ENCODE measurements at places on chromosomes 12 and 14.

- DNase-seq, result no peak
Measured at GRCh38 chr12:96980991-96981414, 73.9 kb downstream of the NEDD1 start.

GRCh38 chr14:101444116-101444515 lies 117.2 kb upstream of the DIO3 start:
- no peak for DNase-seq

- no peak for DNase-seq
Measured at GRCh38 chr12:41684997-41685396, 459.7 kb downstream of the GXYLT1 start.

DNA sequence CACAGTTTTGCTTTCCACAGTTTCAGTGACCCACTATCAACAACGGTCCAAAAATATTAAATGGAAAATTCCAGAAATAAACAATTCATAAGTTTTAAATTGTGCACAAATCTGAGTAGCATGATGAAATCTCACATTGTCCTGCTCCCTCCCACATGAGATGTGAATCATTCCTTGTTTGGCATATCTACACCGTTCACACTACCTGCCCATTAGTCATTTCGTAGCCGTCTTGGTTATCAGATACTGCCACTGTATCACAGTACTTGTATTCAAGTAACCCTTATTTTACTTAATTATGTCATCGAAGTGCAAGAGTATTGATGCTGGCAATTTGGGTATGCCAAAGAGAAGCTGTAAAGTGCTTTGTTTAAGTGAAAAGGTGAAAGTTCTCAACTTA lies 145.3 kb downstream of the SLC5A8 start:
- DNase-seq, result no peak

- peak; percentile 33 for DNase-seq
Measured at GRCh38 chr12:7144414-7145120, 14.4 kb downstream of the CLSTN3 start.

GRCh38 chr12:108587826-108588225 lies 10.1 kb downstream of the TMEM119 start:
- DNase-seq, result no peak

DNA sequence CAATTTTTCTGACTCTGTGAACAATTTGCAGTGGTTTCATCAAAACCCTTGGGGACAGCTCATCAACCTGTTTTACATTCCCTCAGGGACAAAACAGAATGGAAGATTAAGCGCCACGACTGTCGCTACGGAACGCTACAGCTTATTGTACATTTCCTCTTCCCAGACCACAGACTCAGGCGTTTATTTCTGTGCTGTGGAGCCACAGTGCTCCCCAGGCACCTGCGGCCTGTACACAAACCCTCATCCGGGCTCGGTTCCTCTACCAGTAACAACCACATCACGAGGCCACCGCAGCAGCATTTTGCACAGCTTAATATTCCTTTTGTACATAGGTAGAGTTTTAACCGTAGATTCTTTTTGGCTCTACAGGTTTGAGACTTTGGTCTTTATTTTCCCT lies 397.4 kb upstream of the OR4E1 start:
- DNase-seq, result no peak

- DNase-seq, result no peak
Measured at GRCh38 chr14:104440297-104440956, 139.1 kb upstream of the C14orf180 start.

DNA sequence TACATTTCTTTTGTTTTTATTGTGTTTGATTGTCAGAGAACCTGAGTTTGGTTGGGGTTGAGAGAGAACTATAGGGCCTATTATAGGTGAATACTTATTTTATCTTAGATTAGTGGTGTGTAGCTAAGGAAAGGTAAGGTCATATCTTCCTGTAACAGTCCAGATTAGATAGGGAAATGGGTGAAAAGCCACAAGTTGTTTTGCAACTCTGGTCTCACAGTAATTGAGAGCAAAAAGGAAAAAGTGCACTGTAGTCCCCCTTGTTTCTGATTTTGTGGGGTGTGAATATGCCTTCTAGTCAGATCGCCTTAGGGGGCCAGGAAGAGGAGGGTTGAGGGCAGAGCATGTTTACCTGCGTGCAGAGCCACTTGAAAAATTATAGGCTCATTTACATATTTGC lies 8.9 kb downstream of the MSRB3 start:
- no peak for DNase-seq

GRCh38 chr14:43900173-43900655 lies 606.9 kb downstream of the FSCB start:
- no peak for DNase-seq

DNA sequence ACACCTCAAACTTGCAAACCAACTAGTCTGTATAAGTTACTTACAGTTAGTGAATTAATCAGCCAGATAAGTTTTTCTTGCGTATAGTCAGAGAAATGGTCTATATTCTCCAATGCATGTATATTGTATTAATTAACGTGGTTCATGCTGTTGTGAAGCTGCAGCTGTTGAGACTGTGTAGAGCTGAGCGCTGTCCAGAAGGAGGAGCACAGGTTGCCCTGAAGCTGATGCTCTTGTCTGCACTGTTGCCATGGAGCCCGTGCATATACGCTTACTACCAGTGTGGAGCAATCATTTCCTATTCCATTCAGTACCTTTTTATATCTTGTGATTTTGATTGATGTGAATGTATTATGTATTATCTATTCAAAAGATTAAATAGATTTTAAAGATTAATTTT lies 74.3 kb upstream of the ARID2 start:
- no peak for DNase-seq

GRCh38 chr12:113425960-113426453 lies 3.8 kb downstream of the SDSL start:
- DNase-seq, result no peak

DNA sequence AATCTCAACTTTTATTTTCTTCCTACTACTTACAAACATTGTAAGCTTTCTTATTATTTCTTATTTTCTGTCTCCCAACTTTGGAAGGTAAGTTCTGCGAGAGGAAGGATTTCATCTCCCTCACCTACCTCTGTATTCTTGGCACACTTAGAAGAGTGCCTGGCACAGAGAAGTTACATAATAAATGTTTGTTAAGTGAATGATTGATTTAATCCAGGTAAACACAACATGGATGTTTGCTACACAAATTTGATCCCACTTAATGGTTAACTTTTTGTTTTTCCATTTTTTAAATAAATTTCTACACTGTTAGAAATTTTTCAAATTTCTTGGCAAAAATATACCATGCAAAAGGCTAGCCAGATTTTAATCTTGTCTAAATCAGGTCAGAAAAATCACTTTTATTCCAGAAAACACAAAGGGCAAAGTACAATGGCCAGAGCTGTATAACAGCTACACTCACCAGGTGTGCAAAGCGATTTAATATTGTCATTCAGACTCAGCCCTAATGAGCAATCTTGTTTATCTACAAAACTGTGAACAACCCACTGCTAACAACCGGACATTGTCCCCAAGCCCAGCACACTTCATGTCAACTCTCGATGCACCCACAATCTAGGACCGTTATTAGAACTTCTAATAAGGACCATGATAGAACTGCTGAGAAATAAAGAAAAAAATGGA lies 222.1 kb upstream of the EEA1 start:
- no peak for DNase-seq

DNA sequence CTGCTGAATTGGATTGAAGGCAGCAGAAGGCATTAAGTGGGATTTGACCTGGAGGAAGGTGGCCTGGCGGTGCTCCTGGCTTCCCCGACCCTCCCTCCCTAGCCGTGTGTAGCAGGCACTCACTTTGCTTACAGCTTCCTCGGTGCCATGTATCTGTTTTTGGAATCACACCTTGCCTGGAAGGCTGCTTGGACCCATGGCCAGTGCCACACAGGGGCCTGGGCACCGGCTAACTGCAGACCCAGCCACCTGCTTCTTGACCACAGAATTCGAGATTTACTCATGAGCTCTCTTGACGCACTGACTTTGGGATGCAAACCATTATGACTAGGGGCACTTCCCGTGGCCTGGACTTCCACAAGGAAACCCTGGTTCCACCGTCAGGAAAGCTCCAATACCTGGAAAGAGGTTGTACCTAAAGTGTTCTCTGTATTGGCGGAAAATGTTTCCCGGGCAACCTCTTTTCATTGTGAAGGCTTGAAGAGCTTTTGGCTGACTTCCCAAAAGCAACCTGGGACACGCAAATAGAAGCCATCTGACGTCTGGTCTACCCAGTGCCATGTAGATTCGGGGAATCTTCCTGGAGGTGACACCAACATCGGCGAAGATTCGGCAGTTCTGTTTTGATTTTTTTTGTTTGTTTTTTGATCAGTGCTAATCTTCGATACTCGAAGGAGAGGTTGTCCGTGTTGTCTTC lies 125.6 kb upstream of the RTL1 start:
- no peak for DNase-seq

GRCh38 chr12:23634344-23634743 lies 315.1 kb downstream of the SOX5 start:
- no peak for DNase-seq

- no peak for DNase-seq
Measured at GRCh38 chr12:4663971-4664505, 15.1 kb downstream of the NDUFA9 start.

All from GM19239 (cell line).